ENCODE measurements at places on chromosomes 16 and 17. TPM values are rescaled to one million over a fixed set of nuclear protein-coding genes. Genes with fewer than 3 reads are reported as not detected.

Gene TMC7
- total RNA-seq: 0.71 TPM

Gene JUP
- total RNA-seq: 17.4 TPM

Gene MARVELD3
- not detected for total RNA-seq

Gene SCARF1
- 0.47 TPM for total RNA-seq

Gene TUBG1
- 148 TPM for total RNA-seq

DNA sequence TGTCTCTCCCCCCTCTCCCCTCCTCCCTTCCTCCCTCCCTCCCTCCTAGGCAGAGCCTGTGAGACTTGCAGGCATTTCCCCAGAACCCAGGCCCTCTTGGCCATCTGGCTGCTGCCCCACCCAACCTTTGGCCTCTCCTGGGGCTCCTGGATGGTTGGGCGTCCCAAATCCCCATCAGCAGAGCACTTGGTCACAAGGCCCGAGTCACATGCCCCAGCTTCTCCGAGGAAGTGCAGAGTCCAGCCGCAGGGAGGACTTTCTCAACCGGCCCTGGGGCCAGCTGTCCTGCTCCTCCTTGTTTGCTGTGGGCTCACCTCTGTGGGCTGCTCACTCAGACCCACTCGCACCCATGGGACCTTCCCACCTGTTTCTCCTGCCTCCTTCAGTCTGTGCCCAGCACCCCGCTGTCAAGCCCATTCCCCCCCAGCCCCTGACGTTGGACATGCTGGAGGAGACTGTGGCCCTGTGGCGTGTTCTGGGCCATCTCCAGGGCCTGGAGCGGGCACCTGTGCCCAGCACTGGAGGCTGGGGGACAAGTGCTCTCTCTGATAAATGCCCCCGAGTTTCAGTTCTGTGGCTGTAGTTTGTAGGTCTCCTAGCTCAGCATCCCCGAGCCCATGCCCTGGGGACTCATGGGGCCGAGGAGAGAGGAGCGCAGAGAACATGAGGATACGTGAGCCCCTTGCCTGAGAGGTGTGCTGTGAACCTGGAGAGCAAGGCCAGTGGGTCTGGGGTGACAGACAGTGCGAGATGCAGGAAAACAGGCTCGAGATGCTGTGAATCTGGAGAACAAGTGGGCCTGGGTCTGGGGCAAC lies 42.3 kb upstream of the ZNF750 start:
- no peak for DNase-seq

DNA sequence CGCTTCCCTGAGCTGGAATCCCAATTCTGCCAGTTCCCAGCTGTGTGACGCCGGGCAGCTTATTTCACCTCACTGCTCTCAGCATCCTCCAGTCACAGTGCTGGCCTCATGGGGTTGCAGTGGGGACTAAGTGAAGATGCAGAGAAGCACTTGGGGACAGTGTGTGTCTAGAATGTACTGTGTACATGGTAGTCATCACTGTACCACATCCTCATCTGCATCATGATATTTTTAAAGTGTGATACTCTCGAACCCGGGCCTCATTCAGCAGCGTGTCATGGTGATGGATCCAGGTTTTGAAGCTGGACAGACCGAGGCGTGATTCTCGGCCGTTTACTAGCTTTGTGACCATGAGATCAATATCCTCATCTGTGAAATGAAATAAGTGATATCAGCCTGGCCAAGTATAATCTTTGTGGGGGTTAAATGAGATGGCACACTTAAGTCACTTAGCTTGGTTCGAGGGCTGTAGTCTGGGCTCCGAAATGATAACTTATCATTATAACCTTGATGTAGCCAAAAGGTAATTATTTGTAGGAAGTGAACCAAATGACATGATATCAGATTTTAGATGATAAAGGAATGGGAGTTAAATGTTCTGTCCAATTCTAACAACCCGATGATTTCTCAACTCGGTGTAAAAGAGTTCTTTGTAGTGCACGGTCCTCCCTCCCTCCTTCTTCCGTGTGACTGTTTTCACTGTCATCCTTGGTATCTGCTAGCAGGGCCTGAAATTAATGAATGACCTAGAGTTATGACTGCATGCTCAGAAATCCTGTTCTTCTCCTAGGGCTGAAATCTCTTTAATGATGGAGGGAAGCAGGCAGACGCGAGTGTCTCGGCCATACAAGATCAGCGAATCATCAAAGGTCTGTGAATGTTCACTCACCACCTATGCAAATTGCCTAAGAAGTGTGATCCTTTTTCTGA lies 2.0 kb downstream of the KLHL36 start:
- peak; percentile 54 for DNase-seq

- DNase-seq: peak; percentile 18
Observed at GRCh38 chr16:3363793-3364192, 8.1 kb downstream of the OR2C1 start.

DNA sequence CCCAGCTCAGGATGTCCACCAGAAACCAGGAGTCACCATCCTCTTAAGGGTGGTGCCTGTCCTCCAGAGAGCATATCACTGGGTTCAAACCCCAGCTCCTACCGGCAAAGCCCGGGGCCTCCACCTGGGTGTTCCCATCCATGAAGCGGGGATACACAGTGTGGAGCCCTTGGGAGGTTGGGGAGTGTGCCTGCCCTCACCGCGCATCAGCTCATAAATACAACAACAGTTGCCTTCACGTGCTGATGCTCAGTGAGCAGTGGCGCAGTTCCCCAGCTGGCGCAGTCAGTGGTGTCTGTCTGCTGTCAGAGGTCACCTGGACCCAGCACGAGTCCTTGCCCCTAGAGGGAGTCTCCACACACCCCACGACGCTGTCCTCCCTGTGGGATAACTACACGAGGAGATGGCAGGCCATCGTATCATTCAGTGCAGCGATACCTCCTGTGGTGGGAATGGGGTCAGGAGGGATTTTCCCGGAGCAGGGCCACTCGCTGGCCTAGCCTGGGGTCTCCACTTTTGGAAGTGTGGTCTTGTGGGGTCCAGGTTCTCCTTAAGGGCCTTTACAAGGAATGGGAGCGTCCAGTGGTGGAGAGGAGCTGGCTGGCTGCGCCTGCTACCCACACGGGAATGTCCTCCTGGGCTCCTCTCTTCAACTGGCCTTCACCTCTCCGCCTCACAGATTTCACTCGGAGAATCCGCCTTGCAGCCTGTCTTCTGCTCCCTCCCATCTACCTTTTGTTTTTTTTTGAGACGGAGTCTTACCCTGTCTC lies 2.3 kb upstream of the ELOB start:
- DNase-seq: no peak

GRCh38 chr16:55901566-55902217 lies 26.5 kb upstream of the CES5A start:
- no peak for DNase-seq

DNA sequence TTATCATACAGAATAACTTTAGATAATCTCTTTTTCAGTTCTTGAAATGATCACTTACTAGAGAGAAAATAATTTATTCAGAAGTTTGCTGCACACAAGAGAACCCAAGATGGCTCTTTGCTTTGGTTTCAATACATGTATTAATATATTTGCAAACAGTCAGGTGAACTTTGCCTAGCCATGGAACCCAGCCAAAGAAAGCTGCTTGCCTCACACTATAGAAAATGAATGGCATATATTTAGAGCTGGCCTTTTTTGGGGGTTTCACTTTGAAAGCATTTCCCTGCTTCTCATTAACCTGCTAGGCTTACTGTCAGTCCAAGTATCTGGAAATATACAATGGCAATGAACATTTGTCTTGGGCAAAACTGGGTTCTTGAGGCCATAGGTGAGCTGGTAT lies 75.3 kb downstream of the MRTFB start:
- no peak for DNase-seq

DNA sequence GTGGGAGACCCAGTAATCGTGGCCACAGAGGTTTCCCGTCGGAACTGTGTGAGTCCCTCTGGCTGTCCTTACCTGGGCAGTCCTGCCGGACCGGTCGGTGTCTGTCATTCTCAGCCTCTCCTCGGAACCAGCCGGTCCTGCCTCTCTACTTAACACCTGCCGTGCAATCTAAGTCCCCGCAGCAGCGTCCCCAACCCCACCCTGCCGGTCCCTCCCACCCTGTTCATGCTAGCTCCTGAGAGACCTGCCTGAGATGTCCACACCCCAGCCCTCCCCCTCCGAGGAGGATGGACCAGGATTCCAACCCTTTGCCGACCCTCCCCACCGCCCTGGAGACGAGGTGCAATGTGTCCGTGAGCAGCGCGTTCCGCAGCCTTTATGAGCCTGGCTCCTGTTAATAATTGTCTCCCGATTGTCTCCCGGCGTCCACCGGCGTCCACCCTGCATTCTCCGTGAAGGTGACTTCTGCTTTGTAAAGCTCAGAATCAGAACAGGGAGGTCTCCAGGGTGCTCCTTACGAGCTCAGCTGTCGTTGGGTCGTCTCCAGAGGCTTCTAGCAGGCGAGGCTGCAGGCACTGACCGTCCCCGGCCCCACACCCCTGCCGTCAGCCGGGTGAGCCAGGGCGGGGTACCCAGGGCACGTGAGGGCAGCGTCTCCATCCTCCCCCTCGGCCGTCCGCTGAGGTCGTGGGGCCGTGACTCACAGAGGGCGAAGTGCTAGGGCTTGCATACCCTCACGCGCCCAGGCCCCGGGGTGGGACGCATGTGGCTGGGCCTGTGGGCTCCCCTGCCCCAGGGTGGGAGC lies 10.1 kb downstream of the METRNL start:
- no peak for DNase-seq

GRCh38 chr17:82098939-82099763 lies 1.1 kb upstream of the FASN start:
- no peak for DNase-seq

- no peak for DNase-seq
Observed at GRCh38 chr17:15266325-15267125, 1.4 kb upstream of the PMP22 start.

- no peak for DNase-seq
Observed at GRCh38 chr17:64477849-64478248, 19.0 kb downstream of the POLG2 start.

- no peak for DNase-seq
Observed at GRCh38 chr17:19319771-19320505, 42.6 kb downstream of the B9D1 start.

DNA sequence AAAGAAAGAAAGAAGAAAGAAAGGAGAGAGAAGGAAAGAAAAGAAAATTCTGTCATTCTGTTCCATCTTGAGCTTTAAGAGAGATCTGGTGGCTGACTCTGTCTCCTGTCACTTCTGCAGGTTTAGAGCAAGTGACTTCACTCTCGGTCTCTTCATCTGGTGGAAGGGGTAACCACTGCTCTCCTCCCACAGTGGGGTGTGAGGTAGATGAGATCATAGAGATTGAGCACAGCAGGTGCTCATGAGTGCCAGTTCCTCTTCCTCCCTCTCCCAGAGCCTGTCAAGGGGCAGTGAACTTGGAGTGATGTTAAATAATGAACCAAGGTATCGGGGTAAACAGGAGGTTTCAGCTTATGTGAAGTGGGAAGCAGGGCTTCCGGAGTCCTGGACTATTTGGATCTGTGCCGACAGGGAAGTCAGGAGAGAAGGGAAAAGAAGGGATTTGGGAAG lies 47.7 kb downstream of the BEAN1 start:
- DNase-seq: peak; percentile 39

GRCh38 chr16:492211-492875 lies 35.2 kb upstream of the CAPN15 start:
- no peak for DNase-seq

DNA sequence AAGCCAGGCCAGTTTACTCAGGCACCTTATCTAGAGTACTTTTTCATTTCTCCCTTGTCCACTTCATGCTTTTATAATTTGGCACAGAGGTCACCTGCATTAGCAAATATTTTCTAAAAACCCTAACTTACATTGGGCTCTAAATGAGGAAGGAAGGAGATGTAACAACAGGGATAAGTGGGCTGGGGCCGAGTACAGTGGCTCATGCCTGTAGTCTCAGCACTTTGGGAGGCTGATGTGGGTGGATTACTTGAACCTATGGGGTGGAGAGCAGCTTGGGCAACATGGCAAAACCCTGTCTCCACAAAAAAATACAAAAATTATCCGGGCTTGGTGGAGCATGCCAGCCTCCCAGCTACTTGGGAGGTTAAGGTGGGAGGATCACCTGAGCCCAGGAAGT lies 55.9 kb downstream of the TMEM100 start:
- no peak for DNase-seq

DNA sequence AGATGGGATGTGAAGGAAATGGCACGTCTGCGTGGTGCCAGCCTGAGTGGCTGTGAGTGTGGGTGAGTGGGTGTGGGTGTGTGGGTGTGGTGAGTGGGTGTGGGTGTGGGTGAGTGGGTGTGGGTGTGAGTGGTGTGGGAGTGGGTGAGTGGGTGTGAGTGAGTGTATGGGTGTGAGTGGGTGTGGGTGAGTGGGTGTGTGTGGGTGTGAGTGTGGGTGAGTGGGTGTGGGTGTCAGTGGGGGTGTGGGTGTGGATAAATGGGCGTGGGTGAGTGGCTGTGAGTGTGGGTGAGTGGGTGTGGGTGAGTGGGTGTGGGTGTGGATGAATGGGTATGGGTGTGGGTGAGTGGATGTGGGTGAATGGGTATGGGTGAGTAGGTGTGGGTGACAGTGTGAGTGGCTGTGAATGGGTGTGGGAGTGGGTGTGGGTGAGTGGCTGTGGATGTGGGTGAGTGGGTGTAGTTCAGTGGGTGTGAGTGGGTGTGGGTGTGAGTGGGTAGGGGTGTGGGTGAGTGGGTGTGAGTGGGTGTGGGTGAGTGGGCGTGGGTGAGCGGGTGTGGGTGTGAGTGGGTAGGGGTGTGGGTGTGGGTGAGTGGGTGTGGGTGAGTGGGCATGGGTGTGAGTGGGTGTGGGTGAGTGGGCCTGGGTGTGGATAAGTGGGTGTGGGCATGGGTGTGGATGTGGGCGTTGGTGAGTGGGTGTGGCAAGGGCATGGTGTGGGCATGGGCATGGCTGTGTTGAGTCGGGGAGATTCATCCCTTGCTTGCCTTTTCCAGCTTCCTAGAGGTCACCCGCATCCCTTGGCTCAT lies 80.8 kb downstream of the ZDHHC7 start:
- DNase-seq: no peak

DNA sequence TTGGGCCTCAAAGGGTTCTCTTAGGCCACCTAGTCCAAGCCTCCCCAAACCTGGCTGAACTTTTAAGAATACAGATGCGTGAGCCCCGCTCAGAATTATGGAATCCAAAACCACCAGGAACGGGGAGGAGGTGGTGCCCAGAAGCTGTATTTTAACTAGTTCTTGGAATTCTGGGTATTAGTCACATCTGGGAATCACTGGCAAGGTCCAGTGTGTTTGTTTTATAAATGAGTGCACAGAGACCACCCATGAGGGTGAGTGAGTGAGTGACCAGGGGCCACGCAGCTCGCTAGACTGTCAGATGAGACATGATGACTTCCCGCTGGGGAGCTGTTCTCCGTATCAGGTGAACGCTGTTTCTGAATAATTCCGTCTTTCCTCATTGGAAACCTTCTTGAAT lies 14.2 kb downstream of the KLHL36 start:
- DNase-seq: no peak

DNA sequence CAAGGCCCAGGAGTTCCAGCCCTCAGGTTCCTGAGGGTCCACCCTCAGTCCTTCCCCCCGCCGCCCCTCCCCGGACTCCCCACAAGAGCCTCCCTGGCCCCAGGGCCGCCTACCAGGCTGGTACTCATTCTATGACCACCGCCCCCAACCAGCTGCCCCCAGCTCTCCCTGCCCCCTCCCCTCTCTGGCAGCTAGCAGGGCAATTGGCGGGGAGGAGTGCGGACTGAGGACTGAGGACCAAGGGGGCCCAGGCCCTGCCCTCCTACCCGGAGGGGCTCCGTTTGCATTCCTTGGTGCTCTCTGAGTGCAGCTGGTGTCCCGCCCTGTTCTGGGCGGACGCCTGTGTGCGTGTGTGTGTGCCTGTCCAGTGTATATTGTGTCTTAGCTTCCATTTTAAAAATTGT lies 19.1 kb downstream of the UNC13D start:
- DNase-seq: no peak
